ENCODE measurements at places on chromosomes 6 and 20.

GRCh38 chr6:26360451-26361416 is 4.3 kb upstream of the BTN3A2 start:
- no peak for DNase-seq

GRCh38 chr6:170292407-170293158 is 1.7 kb upstream of the DLL1 start:
- no peak for DNase-seq

- no peak for DNase-seq
These were observed 27.8 kb upstream of the GATA5 start for GRCh38 chr20:62503401-62504178.

DNA sequence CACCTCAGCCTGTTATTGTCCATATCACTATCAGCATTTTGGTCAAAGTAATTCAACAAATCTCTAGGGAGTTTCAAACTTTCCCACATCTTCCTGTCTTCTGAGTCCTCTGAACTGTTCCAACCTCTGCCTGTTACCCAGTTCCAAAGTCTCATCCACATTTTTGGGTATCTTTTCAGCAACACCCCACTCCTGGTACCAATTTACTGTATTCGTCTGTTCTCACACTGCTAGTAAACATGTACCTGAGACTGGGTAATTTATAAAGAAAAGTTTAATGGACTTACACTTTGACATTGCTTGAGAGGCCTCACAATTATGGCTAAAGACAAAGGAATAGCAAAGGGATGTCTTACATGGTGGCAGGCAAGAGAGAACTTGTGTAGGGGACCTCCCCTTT is 224.2 kb downstream of the ADGRB3 start:
- DNase-seq, result no peak

DNA sequence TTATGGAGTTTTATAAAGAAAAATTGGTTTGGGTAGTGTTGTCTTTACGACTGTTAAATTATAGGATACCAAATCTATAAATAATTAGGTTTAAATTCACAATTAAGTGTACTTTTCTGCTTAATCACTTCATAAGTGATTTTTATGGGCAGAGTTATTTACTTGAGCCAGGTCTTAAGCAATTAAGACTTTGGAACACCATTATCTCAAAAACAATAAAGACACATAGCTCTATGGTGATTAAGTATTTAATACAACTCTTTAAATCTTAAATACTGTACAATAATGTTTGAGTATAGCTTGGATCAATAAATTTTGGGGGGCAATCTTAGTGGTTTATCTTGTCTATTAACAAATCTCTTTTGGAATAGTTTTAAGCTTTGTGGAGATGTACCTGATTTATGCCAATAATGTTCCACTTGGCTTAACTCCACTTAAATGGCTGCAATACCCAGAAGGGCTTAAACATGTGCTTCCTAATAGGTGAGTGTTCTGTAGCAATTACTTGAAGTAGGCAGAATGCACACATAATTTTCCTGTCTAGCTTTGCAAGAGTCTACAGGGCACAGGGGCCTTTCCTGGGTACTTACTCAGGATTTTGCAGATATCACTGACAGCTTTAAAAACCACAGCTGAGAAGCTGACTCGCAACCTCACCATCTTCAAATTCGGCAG is 7.5 kb downstream of the FERMT1 start:
- DNase-seq, result no peak

GRCh38 chr20:48690888-48691287 is 136.9 kb downstream of the PREX1 start:
- DNase-seq, result no peak

DNA sequence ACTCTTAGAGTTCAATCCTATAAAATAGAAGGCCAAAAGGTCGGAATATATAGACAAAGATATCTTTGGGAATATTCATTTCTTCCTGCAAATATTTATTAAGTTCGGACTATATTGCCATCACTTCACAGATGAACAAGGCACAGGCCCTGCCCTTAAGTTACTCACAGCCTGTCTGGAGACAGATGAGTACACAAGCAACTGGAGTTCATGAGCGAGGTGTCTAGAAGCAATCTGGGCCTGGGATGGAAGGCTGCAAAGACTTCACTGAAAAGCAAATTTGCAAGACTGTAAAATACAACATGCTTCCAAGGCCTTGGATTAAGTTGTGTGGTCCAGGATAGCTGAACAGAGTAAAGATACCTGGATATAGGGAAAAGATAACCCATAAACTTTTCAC is 56.7 kb upstream of the CEP85L start:
- no peak for DNase-seq

GRCh38 chr6:27593200-27593818 is 120.4 kb upstream of the ZNF184 start:
- DNase-seq, result no peak

- DNase-seq, result no peak
These were observed 338 bp downstream of the SRXN1 start for GRCh38 chr20:652615-653109.

DNA sequence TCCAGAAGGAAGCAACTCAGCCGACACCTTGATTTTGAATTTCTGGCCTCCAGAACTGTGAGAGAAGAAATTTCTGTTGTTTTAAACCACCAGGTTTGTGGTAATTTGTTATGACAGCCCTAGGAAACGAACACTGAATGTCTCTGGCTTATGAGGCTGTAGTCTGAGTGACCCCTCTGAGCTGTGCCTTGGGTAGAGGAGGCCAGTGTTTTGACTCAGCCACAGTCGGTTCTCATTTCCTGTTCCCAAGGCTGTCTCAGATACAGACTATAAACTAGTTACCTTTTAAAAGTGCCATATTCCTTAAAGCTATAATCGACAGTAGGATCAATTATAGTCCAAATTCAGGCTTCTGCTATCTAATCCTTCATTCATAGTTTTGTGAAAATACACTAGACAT is 391.2 kb upstream of the MAP3K7 start:
- no peak for DNase-seq

- DNase-seq, result no peak
These were observed 364.5 kb downstream of the ZFAND3 start for GRCh38 chr6:38183856-38184584.

DNA sequence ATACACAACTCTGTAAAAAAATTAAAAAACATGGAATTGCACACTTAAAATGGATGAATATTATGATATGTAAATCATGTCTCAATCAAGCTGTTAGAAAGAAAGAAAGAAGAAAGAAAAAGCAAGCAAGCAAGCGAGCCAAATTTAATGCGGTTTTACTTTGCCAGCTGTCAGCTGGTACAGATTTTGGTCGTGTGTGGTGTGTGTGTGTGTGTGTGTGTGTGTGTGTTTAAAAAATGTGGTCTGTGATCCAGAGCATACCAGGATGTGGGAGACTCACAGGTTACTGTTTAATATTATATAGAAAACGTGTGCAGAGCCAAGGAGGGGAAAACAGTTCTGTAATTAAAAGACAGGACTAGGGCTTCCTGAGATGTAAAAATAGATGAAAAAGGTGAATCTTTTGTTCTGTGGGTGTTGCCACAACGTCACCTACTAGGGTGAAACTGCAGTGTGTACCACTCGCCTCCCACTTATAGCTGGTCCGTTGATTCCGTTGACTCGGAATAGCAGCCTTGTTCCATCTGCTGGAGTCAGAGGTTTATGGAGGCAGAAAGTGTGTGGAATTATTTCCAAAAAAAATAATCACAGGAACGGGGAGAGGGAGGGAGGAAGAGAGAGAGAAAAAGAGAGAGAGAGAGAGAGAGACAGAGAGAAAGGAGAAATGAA is 197.7 kb downstream of the BCAS1 start:
- DNase-seq, result no peak

DNA sequence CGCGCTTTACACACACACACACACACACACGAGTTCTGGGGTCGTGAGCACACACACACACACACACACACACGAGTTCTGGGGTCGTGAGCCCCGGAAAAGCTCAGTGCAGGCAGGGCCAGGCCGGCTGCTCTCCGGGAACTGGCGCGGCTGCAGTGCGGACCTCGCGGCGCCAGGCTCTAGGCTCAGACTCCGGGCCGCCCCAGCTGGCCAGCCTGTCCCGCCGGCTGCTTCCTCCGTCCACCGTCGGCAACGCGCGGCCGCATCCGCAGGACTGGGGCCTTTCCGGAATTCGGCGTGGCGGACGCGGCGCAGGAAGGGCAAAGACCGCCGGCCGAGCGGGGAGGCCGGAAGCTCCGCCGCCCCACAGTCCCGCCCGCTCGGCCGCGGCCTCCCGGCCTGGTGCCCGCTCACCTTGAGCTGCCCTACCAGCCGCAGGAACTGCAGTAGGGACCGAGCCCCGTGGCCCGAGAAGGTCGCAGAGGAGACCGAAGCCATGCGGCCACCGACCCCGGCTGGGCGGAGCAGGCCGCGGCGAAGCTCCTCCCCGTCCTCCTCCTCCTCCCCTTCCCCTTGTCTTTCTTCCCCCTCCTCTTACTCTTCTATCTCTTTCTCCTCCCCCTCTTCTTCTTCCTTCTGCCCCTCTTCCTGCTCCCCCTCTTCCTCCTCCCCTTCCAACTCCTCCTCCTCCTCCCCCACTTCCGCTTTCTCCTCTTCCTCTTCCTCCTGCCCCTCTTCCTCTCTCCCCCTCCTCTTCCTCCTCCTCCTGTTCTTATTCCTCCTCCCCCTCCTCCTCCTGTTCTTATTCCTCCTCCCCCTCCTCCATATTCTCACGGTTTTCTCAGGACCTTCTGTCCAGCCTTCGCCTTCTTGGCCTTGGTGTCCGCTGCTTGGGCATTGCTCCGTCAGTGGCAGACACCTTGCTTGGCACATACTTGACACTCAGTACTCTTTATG is at the start of gene HDDC2:
Gene HDDC2, minus strand, starts transcription at position 533 of the 957 bp plus-strand sequence. Its CDS starts 35 bp downstream, at position 498.
- peak; percentile 23 for DNase-seq

Data from activated naive CD4-positive, alpha-beta T cell (primary cell).